ENCODE measurements at places on chromosomes 6 and 20.

- no peak for DNase-seq
These were observed 3.1 kb downstream of the RAET1G start for GRCh38 chr6:149919834-149920225.

- peak; percentile 21 for DNase-seq
These were observed 41.9 kb upstream of the ADGRF5 start for GRCh38 chr6:46963626-46964025.

- DNase-seq: no peak
These were observed 148.6 kb downstream of the PHACTR1 start for GRCh38 chr6:12865117-12865516.

DNA sequence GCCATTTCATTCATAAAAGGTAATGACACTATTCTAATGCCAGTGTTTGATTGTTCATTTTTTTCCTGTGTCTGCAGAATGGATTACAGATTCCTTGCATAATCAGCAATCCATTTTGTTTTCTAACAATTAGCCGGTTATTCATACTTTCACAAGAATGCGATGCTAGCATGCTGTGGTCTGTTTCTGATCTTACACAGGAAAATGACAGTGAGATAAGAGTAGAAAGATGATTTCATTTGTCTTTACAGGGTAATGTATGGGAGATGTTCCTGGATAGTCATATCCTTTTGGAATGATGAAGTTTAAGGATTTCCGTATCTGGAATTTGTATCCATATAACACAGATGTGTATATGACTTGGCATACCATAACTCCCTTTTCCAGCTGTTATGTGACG lies 207.3 kb downstream of the FARS2 start:
- DNase-seq: peak; percentile 38

DNA sequence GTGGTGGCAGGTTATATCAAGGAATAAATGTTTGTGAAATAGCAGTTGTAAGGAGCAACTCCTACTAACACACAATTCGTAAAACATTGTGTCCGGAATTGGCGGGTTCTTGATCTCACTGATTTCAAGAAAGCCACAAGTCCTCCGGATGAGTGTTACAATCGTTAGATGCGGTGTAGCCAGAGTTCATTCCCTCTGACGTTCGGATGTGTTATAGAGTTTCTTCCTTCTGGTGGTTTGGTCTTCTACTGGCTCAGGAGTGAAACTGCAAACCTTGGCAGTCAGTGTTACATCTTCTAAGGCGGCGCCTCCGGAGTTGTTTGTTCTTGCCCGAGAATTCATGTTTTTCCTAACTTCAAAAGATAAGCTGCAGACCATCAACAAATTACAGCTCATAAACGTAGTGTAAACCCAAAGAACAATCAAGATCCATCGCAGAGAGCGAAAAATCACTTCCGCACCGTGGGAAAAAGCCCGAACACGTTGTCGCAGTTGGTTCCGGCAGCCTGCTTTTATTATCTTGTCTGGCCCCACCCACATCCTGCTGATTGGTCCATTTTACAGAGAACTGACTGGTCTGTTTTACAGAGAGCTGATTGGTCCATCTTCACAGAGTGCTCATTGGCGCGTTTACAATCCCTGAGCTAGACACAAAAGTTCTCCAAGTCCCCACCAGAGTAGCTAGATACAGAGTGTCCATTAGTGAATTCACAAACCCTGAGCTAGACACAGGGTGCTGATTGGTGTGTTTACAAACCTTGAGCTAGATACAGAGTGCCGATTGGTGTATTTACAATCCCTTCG lies 58.2 kb downstream of the TRIM27 start:
- peak; percentile 2 for DNase-seq

DNA sequence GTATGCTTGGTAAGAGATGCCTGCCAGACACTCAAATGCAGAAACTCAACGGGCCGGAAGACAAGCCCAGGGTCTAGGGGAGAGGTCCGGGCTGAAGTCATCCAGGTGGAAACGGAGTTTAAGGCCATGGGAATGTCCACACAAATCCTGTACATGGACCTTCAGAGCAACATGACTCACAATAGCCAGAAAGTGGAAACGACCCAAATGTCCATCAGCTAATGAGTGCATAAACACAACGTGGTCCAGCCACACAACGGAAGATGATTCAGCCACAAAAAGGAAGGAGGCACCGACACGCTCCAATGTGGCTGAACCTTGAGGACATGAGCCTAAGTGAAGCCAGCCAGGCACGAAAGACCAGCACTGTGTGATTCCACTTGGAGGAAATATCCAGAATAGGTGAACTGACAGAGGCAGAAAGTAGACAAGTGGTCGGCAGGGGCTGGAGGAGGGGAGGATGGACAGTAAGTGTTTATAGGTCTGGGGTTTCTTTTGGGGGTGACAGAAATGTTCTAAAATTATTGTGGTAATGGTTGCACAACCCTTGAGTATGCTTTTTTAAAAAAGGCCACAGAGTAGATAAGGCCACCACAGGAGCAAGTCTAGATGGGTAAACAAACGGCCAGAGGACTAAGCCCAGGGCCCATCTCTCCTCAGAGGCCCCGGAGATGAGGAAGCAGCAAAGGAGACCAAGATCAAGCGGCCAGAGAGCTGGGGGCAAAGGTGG lies 105.6 kb downstream of the PREX1 start:
- DNase-seq: peak; percentile 87

DNA sequence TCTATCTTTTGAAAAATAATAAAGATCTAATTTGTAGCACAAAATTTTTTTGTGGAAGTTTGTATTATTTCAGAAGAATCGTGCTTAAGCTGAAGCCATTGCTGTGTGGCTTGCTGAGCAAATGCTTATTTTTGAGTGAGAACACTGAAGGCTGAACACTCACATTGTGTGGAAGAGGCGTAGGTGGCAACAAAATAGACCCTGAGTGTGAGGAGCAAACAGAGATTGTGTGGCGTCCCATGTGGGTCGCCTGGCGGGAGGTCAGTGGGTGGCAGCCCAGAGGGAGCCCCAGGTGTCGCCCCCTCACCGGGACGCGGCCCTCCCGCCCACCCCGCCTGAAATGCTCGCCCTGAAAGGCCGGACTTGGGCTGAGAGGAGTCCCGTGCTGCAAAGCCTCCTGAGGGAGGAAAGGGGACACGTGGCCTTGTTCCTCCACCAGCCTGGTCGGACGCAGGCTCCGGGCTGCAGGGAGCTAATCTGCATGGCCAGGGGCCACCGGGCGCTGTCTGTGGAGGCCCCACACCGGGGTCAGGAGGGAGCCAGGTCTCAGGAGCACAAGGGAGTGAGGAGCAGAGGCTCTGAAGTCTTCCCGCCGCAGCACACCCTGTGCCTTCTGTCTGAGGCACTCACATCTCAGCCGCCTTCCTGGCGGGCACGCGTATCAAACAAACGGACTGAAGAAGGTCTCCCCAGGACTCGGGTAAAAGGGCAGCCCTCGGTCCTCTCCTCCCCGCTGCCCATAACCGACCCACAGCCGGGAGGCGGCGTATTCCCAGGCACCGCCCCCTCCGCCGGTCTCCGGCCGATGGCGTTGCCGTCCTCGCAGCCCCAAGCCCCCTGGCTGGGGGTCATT lies 15.9 kb downstream of the DDO start:
- DNase-seq: peak; percentile 38

- peak; percentile 40 for DNase-seq
These were observed 4.9 kb upstream of the BEND6 start for GRCh38 chr6:56949925-56950495.

- DNase-seq: peak; percentile 98
These were observed 30.0 kb upstream of the AKIRIN2 start for GRCh38 chr6:87731818-87732661.

DNA sequence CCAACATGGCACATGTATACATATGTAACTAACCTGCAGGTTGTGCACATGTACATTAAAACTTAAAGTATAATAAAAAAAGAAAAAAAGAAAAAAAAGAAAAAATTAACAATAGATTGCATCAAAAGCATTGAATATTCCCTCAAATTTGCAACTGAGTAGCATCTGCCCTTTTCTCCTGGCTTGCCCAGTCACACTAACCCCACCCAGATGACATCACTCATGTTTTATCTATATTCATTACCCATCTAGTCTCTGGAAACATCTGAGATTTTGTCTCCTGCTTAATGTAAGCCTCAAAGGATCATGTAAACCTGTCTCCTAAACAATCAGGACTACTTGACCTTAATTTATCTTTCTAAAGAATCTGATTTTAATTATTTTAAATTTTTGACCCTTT lies 706.8 kb downstream of the CD109 start:
- no peak for DNase-seq

- peak; percentile 60 for DNase-seq
These were observed 153.3 kb downstream of the SCML4 start for GRCh38 chr6:107670792-107671199.

DNA sequence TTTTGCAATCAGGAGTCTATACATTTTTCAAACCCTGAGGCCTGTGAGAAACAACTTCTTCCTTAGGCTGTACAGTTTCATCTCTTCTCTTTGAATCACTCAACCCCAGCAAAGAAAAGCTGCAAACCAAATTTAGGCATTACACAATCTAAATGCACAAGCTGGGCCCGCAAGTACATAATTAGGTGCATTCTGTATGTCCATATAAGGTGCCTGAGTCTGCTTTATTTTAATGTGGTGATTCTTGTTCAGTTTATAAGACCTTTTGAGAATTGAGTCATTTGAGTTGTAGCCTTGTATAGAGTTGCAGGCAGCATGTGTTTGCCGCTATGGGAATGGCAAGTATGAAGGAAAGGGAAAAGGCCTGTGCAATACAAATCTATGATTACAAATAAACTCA lies 709.6 kb upstream of the MARCKS start:
- DNase-seq: peak; percentile 22

GRCh38 chr6:116254297-116255056 lies 602 bp upstream of the TSPYL4 start:
- DNase-seq: no peak

DNA sequence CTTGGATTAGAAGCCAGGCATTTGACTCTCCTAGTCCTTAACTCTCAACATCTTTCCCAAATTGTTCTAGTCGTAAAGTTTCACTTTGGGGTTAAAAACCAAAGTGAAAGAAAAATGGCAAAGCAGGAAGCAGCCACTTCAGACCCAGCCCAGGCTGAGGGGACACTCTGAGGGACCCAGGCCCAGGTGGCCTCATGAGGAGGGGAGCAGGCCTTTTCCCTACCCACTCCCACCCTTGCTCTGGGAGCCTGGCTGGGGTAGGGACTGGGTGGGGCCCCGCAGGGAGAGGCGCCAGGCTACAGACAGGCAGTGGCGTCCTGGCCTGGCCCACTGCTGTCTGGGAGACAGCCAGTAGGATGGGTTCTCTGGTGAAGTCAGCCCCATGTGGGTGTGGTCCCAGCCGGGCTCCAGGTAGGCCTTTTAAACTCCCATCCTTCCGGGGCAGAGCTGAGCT lies 68.7 kb upstream of the MYL9 start:
- DNase-seq: no peak

GRCh38 chr6:152952045-152952444 lies 30.8 kb downstream of the FBXO5 start:
- DNase-seq: peak; percentile 72

DNA sequence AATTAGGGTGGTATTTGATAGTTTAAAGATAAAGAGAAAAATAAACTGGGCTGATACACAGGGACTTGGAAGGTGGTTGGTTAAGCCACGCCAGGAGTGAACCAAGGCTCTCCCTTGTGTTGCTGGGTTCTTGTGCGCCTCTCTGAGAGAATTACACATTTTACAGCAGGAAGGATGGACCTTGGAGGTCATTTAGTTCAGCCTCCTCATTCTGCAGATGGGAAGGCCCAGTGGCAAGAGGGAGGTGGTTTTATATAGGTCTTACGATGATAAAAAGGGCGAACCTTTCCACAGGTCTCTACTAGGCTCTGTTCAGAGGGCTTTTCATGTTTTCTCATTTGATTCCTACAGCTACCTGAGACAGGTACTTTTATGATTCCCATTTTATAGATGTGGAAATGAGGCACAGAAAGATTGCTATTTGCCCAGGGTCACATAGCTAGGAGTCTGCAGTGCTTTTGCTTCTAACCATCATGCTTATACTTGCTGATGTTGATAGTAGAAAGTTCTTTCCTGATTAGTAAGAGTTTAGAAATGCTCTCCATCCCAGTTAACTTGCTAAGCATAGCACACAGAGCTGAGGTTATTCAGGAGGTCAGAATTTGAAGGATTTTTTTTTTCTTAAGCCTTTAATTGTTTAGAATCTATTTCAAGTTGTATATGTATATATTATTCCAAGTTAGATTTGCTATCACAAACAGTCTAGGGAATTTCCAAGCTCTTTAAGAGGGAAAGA lies 12.8 kb downstream of the HIVEP1 start:
- peak; percentile 82 for DNase-seq

Measured in choroid plexus epithelial cell (primary cell).